ENCODE measurements at places on chromosomes 12 and 14. TPM values are rescaled to one million over a fixed set of nuclear protein-coding genes. Genes with fewer than 3 reads are reported as not detected.

Gene AMDHD1
- total RNA-seq, result 0.43 TPM

Gene KRT79
- total RNA-seq, result 1.0 TPM

Gene NELL2
- 0.20 TPM for total RNA-seq

Gene ZNF268
- 33.3 TPM for total RNA-seq

Gene KRT82
- total RNA-seq, result not detected

Gene ETFBKMT
- total RNA-seq, result 1.8 TPM

Gene PSMD9
- 162 TPM for total RNA-seq

Gene HOXC9
- 12.2 TPM for total RNA-seq

Gene BCAT1
- 90.0 TPM for total RNA-seq

All from HT1080 (cell line).